ENCODE measurements at places on chromosomes 6 and 20. TPM values are rescaled to one million over a fixed set of nuclear protein-coding genes. Genes with fewer than 3 reads are reported as not detected.
A peak's percentile ranks its signal among the peaks of the same experiment; 100 is the strongest.

DNA sequence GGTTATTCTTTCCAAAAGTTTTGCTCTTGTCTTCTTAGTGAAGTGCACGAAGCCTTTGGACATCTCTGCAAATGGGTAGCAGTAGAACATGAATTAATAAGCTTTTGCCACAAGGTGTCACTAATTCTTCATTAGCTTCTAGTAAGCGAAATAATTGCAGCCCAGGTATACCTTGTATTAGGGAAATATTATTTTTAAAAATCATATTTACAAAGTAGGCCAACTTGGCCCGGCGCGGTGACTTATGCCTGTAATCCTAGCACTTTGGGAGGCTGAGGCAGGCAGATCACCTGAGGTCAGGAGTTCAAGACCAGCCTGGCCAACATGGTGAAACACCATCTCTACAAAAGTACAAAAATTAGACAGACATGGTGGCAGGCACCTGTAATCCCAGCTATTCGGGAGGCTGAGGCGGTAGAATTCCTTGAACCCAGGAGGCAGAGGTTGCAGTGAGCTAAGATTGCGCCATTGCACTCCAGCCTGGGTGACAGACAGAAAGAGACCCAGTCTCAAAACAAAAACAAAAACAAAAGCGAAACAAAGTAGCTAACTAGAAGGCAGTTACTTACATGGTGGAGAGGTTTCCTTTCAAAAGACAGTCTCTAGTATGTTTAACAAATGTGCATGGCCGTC is 8.8 kb upstream of the RSPH3 start:
- peak; percentile 45 for DNase-seq

DNA sequence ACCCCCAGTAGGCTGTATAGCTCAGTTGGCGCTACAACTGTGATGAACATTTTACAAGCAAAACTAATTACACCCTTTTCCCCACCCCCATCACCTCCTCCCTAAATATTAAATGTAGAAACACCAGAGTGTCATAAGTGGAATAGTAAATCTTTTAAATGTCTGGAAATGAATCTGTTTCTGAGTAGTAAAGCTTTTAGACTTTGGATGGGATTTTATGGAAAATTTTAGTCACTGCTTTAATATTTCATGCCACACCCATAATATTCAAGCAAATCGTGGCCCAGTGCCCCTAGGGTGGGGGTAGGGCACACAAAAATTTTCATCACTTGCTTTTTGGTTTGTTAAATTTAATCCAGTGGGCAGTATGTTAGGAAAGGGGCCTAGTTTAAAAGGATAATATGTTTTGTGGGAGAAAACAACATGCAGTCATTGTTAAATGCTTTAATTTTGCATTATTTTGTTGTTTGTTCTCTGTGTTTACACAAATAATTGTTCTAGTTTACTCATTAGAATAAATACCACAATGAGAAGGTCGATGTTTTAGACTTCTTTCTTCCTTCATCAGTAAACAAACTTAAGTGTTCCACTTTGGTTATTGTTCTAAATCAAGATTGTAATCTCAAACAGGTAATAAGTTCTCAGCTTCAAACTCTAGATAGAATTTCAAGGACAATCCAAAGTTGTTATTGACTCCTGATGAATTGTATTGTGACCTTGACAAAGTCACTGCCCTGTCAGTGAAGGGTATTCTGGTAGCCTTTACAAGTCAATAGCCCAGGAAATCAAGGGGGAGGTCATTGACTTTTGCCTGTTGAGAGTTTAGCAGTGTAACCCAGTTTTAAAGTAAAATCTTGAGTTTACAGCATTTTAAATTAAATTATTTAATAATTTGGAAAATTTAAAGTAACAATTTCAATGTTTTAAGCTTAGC is 79.2 kb downstream of the CBFA2T2 start:
- no peak for DNase-seq

GRCh38 chr6:79042088-79042798 is 35.8 kb downstream of the PHIP start:
- no peak for DNase-seq

DNA sequence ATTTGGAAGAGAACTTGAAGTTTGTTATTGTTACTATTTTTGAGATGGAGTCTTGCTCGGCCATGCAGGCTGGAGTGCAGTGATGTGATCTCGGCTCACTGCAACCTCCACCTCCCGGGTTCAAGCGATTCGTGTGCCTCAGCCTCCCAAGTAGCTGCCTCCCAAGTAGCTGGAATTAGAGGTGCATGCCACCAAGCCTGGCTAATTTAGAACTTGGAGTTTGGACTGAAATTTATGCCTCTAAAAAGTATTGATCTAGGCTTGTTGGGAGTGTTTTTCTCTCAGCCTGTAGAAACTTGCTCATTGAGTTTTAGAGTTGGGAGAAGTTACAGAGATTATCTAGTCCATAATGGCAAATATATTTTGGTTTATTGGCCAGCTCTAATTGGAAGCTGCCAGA is 4.1 kb downstream of the ITCH start:
- DNase-seq, result no peak

Gene CBLN4
- not detected for total RNA-seq

Gene OPRM1
- total RNA-seq, result not detected

Data from mammary epithelial cell (primary cell).